ENCODE measurements at places on chromosomes 1 and 21. TPM values are rescaled to one million over a fixed set of nuclear protein-coding genes. Genes with fewer than 3 reads are reported as not detected.

Gene SPRR2A
- not detected for total RNA-seq

Gene FMOD
- 1.4 TPM for total RNA-seq

Gene KRTAP19-3
- not detected for total RNA-seq

Gene ZMYM4
- total RNA-seq, result 38.0 TPM

Gene INSRR
- 0.07 TPM for total RNA-seq

Gene CTSK
- 3.1 TPM for total RNA-seq

Gene CD58
- total RNA-seq, result 8.3 TPM

Gene TRABD2B
- not detected for total RNA-seq

Gene HOOK1
- 14.5 TPM for total RNA-seq

Gene ADAM30
- total RNA-seq, result not detected

Gene TRIM67
- not detected for total RNA-seq
